Thoracic aorta (tissue), 2 donors: ENCODE measurements at places on chromosomes 16 and 17. TPM values are rescaled to one million over a fixed set of nuclear protein-coding genes. Genes with fewer than 3 reads are reported as not detected.

Gene NOG
- 2.3 TPM for total RNA-seq

- no peak for DNase-seq
- peaks cover 6% of the 10 kb centered on the region for H3K4me1 ChIP-seq
- peaks cover 5% of the 10 kb centered on the region for H3K27me3 ChIP-seq
- H3K4me3 ChIP-seq = peak overlapping the region; percentile 58
- H3K36me3 ChIP-seq = no peaks in the 10 kb centered on the region
- no peak overlapping the region for H3K27ac ChIP-seq
These were observed 1.0 kb downstream of the SRCIN1 start for GRCh38 chr17:38604479-38605403.

- no peak within 1 kb of the TSS for H3K27ac ChIP-seq
- H3K4me3 ChIP-seq = peak within 1 kb of the TSS; percentile 58
- peaks cover 33% of the 10 kb centered on the region for H3K27me3 ChIP-seq
- H3K4me1 ChIP-seq = peaks cover 8% of the 10 kb centered on the region
- no peaks in the 10 kb centered on the region for H3K36me3 ChIP-seq
- no peak for DNase-seq
These were observed at the start of gene CBLN1 for GRCh38 chr16:49281480-49281842. TSS of gene CBLN1 (minus strand) at chr16:49281838. CDS start at chr16:49281465, 373 bp downstream.

Gene FOXN1
- not detected for total RNA-seq

DNA sequence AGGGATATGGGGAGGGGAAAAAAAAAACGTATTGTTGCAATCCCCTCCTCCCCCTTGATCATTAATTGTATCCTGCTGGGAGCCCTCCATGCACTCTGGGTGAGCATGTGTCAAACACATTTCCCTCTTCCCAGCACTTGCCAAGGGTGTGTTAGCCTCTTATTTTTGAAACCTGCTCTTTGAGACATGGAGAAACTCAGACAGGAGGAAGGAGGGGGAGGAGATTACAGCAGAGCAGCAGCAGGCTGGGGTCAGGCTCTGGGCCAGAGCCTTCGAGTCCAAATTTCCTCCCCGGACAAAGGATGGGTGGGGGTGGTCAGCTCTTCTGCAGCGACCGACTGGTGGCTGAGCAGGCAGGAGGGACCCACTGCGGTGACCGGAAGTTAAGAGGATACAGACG is 64.7 kb downstream of the SOX9 start:
- no peak overlapping the region for H3K4me3 ChIP-seq
- H3K4me1 ChIP-seq = no peaks in the 10 kb centered on the region
